ENCODE measurements at places on chromosomes 7 and 10.

- no peak for DNase-seq
Measured at GRCh38 chr7:98133621-98134303, 27.1 kb downstream of the LMTK2 start.

- DNase-seq = peak; percentile 16
Measured at GRCh38 chr7:91287371-91288084, 23.3 kb downstream of the FZD1 start.

DNA sequence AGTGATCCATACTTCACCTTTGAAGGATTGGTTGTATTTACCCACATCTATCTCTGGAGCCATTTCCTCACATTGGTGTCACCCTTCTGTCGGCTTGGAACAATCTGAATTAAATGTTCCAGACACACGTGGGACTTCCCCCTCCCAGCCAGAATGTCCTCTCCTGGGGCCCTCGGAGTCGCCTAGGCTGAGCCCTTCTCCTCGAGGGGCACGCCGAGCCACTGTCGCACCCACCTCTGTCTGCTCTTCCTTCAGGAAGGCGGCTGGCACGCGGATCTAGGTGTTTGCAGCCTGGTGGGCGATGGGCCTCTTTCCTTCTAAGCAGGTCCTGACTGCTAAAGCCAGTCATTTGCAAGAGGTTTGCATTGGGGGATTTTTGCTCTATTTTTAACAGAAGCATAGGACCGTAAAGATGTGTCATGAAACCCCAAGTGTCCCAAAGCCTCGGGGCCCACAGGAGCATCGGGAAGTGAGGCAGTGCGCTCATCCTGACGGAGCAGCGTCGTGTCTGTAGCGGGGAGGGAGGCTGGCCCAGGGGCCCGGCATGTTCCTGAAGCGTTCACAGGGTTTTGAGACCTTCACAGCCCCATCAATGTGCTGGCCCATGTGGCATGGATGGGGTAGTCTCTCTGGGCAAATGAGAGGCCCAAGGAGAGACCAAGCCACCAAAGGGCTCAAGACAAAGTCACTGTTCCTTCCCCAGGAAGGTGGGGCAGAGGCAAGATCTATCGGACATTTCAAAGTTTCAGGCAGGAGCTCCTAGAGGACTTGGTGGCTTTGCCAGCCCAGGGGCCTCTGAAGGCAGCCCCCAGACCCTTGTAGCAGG, 86.7 kb downstream of the RGS10 start:
- DNase-seq = no peak

- no peak for DNase-seq
Measured at GRCh38 chr7:50653981-50654425, 88.8 kb upstream of the DDC start.

All from NCI-H82 (cell line).